ENCODE measurements at places on chromosomes 5 and 9. TPM values are rescaled to one million over a fixed set of nuclear protein-coding genes. Genes with fewer than 3 reads are reported as not detected.

CCDC112 gene
- total RNA-seq = 6.0 TPM

TAF1L gene
- under 0.01 TPM for total RNA-seq

DMRTA1 gene
- 0.47 TPM for total RNA-seq

NUP155 gene
- 18.6 TPM for total RNA-seq

ZNF608 gene
- total RNA-seq = 20.4 TPM

FABP6 gene
- total RNA-seq = not detected

IRX2 gene
- total RNA-seq = 3.3 TPM

FOXD4L6 gene
- total RNA-seq = not detected

PLEKHG4B gene
- total RNA-seq = under 0.01 TPM

STK32A gene
- total RNA-seq = 0.09 TPM

PTPRD gene
- 13.1 TPM for total RNA-seq

ORM2 gene
- not detected for total RNA-seq

F2RL2 gene
- 10.4 TPM for total RNA-seq

ENTPD8 gene
- not detected for total RNA-seq

IFNA8 gene
- not detected for total RNA-seq

BTNL8 gene
- not detected for total RNA-seq

GPX3 gene
- total RNA-seq = 14.9 TPM

TIFAB gene
- total RNA-seq = not detected

DAB2 gene
- total RNA-seq = 79.3 TPM
